Right hindlimb (tissue), 1 donor: ENCODE measurements at places on chromosomes 7 and 10.

GRCh38 chr10:31594347-31594873, 275.4 kb downstream of the ZEB1 start:
- DNase-seq, result no peak

DNA sequence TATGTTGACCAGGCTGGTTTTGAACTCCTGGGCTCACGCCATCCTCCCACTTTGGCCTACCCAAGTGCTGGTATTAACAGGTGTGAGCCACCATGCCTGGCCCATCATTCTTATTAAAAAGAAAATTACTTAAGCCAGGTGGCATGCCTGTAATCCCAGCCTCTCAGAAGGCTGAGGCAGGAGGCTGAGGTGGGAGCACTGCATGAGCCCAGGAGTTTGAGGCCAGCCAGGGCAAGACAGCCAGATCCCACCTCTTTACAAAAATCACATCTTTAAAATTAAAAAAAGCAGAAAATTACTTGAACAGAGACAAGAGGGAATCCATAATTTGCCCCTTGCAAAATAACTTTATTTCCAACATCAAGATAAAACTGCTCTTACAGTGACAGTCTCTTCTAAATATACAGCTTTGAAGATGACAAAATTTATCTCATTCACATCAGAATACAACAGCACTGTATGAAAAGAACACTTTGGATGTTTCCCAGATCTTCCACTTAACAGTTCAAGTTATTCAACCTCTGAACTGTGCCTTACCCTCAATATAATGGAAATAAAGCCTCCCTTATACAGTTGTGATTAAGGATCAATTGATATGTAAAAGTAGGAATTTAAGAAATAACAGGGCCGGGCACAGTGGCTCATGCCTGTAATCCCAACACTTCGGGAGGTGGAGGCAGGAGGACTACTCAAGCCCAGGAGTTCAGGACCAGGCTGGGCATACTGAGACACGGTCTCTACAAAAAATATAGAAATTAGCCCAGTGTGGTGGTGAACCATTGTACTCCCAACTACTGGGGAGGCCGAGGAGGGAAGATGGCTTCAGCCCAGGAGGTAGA, 10.3 kb downstream of the WAPL start:
- DNase-seq, result no peak

DNA sequence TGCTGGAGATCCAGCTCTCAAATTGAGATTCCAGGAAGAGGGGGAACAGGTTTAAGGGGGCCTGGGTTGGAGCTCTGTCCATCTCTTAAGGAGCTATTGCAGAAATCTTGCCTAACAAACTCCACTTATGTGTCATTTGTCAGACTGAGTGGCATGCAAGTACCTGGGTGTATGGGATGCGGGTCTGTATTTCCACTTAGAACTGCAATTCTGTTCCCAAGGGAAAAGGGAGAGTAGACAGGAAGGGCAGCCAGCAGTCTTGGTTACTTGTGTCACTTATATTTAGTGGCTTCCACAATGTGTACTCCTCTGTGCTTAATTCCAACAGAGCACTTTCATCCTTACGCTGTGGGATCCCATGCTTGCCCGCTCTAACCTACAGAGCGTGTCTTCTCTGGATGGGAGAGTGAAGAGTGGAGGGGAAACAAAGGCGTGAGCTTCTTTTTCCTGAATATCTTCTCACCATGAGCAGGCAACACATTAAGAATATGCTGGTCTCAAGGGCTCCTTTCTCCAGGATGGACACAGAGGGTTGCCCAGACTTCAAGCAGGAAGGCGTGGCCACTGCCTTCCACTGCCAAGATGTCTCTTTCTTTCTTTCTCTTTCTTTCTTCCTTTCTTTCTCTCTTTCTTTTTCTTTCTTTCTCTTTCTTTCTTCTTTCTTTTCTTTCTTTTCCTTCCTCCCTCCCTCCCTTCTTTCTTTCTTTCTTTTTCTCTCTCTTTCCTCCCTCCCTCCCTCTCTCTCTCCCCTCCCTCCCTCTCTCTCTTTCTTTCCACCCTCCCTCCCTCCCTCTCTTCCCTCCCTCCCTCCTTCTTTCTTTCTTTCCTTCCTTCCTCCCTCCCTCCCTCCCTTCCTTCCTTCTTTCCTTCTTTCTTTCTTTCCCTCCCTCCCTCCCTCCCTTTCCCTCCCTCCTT, 153.8 kb upstream of the TNS3 start:
- no peak for DNase-seq

DNA sequence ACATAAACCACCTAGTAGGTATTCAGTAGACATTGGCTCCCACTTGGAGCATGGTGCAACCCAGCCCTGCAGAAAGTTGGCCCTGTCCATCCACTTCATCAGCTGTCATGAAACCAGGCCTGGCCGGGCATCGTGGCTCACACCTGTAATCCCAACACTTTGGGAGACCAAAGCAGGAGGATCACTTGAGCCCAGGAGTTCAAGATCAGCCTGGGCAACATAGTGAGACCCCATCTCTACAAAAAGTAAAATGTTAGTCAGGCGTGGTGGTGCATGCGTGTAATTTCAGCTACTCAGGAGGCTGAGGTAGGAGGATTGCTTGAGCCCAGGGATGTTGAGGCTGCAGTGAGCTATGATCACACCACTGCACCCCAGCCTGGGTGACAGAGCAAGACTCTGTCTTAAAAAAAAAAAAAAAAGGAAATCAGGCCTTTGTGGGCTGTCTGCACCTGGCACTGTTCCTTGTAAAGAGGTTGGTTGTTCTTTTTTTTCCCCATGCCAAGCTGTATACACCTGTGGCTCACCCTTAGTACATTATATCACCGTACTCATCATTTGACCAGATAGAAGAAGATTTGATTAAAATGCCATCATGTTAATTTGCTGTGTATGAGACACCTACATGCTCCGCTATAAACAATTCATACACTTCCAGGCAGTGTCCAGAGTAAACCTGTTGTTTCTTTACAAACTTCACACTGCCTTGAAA, 45.4 kb upstream of the GRID1 start:
- no peak for DNase-seq

- DNase-seq, result peak; percentile 37
Measured at GRCh38 chr10:132136097-132136521, 50.6 kb upstream of the DPYSL4 start.

DNA sequence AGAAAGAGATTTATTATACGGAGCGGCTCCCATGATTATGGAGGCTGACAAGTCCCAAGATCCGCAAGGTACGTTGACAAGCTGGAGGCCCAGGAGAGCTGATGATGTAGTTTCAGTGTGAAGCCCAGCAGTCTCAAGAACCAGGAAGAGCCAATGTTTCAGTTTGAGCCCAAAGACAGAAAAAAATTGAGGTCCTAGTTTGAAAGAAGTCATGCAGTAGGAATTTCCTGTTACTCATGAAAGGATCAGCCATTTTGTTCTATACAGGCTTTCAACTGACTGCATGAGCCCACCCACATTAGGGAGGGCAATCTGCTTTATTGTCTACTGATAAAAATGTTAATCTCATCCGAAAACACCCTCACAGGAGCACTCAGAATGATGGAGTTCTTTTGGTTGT, 51.5 kb downstream of the CCDC71L start:
- DNase-seq, result no peak

- DNase-seq, result no peak
Measured at GRCh38 chr10:24251547-24251946, 42.6 kb downstream of the KIAA1217 start.

DNA sequence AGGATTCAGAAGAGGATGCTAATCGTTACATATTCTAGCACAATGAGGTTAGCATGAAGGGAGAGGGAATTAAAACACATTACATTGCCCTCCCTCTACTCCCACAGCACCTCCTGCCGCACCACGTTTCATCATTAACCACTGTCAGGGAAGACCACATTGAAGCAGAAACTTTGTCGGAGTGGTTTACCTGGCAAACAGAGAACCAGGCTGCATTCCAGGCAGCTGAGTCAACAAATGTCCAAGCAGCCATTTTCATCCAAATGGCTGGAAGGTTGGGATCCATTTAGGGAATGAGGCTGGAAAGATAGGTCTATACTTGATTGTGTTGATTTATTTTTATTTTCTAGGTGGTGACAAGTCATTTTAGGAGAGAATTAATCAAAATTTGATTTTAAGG, 273.6 kb downstream of the DYNC1I1 start:
- DNase-seq, result peak; percentile 33

DNA sequence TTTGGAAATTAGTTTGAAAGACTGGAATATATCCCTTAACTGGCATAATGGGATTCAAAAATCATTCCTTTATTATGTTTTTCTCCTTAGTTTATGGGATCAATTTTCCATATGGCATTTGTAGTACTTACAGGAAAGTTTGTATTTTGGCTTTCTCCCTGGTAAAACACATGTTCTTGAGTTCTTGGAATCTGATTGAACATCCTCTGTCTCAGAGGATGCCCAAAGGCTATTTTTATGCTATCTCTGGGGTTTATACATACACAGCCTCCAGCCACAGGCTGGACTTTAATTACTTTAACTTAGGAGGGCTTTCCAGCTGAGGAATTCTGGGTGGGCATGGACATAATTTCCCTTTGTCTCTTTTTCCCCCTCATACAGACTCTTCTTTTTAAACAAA, 236.4 kb downstream of the HGF start:
- DNase-seq, result no peak

DNA sequence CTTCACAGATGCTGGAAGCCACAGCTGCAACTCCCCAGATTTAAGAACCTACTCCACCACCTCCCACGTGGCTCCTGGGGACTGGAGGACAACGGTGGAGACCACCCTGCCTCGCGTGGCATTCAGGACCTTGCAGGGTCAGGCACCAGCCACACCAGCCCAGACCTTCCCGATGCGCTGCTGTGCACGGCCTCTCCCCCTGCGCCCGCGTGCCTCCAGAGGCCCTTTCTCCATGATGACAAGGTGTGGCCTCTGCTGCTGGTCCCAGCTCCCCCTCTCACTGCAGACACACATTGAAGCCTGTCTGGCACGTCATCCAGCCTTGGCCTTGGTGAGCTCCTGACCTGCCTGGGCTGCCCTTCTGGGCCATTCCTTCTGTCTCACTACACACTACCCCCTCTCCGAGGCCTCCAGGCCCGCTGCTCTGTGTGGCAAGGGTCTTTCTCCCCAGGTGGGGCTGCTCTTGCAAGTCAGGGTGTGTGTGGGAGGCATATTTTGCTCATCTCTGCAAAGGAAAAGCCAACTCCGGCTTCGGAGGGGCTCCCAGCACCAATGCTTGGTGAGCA, 254.8 kb downstream of the MAD1L1 start:
- no peak for DNase-seq

DNA sequence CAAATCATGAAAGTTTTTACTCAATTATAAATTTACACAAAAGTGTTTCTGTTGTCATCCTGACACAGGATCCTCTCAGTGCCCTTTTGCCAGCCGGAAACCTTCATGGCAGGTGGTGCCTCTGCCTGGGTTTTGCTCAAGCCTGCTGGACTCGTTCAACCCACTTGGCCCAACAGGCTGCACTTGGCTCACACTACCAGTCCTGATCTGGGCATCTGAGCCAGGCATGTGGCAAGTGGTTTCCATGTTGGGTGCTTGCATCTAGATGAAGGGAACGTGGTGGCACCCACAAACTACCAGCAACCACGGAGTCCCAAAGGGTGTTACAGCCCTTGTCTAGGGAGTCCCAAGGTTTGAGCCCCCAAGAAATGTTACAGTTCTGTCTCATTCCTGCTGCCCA, 162.3 kb upstream of the CSTF2T start:
- no peak for DNase-seq

GRCh38 chr7:41861642-41862041, 158.8 kb upstream of the INHBA start:
- DNase-seq, result no peak

- peak; percentile 90 for DNase-seq
Measured at GRCh38 chr7:27150568-27151340, 1.6 kb downstream of the HOXA3 start.

GRCh38 chr10:10014846-10015245, 1002.8 kb upstream of the CELF2 start:
- no peak for DNase-seq

DNA sequence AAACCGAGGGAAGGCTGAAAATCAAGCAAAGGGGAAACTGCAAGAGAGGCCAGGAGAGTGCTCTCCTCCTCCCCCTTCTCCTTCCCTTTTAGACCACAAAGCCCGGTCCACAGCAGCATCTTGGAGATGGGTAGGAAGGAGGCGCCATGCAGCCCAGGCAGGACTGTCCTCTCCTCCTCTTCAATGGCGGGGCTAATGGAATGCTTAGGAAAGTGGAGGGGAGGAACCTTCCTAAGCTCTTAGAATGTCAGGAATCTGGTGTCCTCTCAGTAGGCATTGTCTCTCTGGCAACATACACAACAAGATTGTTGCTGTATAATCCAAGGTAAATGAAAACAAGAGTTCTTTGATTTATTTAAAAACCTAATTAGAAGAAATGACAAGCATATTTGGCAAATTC, 185.1 kb downstream of the DGKI start:
- no peak for DNase-seq

DNA sequence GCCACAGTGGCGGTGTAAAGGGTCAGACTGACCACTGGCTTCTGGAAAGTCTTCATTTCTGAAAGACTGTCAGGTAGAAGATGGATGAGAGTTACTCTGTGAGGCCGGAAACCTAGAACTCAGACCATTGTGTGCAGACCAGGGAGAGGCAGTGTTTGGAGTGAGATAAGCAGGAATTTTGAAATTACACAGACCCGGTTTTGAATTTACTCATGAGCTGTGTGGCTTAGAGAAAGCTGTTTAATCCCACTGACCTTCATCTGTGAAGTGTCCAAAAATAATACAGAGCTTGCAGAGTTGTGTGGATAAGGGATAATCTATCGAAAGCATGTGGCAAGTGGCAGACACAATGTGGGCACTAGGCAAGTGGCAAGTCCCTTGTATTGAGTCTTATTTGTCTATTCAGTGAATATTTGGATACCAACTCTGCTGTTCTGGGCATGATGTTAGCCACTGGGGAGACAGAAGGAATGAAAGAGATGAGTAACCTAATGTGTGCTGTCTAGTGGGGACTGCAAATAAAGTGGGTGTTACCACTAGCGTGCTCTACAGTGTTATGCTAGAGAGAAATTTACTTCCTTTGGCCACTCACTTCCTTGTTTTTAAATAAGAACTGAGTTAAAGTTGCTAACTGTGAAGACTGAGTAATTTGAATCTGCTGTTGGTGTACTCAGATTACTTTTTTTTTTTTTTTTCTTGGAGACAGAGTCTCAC, 69.4 kb downstream of the KIAA1217 start:
- no peak for DNase-seq

- no peak for DNase-seq
Measured at GRCh38 chr7:30797176-30798040, 26.2 kb downstream of the MINDY4 start.

DNA sequence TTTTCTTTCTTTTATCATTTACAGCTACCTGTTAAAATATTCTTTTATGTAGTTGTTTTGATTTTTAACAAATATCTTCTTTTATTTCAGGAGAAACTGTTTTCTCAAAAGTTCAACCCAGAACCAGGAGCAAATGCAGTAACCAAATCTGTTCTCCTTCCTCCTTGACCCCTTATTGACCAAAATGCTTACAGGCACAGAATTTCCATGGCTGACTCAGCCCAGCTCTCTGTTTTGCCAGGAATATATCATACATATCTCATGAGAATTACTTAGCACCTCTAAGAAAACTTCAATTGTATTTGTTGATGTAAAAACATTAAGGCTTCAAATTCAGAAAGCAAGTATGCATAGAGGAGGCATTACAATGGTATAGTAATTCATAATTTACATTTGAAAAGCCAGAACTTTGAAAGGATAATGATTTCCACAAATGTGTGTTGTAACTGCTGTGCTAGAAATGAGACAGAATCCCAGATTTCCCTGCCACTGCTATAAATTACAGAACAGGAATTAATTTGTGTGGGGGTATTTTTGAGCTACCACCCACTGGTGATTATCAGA, 2.2 kb downstream of the GSAP start:
- DNase-seq, result no peak
